ENCODE measurements at places on chromosomes 2 and 18.

GRCh38 chr2:44181648-44182047 lies 13.0 kb downstream of the PPM1B start:
- H3K27ac ChIP-seq, result peak overlapping the region; percentile 13
- H3K27me3 ChIP-seq, result no peaks in the 10 kb centered on the region
- H3K36me3 ChIP-seq, result peaks cover 29% of the 10 kb centered on the region
- no peak overlapping the region for H3K4me3 ChIP-seq
- peaks cover 77% of the 10 kb centered on the region for H3K4me1 ChIP-seq

DNA sequence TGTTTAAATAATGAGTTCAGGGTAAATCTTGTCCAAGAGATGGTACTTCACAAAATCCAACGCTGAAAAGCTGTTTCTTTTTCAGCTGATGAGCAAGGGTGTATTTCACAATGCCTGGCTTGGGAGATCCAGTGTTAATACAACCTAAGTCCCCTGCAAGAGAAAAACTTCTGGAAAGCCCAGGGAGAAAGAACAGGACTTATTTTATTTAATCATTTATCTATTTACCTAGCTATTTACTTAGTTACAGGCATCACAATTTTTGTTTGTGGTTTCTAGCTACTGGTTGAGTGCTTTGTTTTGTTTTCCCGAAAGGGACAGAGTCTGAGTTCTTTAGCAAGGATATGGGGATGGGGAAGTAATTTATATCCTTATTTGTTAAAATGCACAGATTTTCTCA lies 598.2 kb upstream of the SYT4 start:
- H3K27me3 ChIP-seq, result no peaks in the 10 kb centered on the region

DNA sequence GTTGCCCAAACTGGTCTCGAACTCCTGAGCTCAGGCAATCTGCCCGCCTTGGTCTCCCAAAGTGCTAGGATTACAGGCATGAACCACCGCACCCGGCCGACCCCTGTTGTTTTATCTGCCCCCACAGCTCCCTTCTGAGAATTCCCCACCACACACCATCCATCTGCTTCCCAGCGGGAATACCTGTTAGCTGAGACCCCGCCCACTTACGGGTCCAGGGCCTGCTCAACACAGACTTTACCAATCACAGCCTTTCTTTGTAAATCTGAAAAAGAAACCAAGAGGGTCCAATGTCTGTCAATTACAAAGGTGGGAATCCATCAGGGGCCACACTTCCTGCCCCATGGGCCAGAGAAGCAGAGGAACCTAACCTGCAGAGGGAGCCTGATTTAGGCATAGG lies 14.2 kb upstream of the CABLES1 start:
- no peaks in the 10 kb centered on the region for H3K36me3 ChIP-seq
- DNase-seq, result no peak
- H3K27me3 ChIP-seq, result peaks cover 2% of the 10 kb centered on the region
- H3K27ac ChIP-seq, result no peak overlapping the region

DNA sequence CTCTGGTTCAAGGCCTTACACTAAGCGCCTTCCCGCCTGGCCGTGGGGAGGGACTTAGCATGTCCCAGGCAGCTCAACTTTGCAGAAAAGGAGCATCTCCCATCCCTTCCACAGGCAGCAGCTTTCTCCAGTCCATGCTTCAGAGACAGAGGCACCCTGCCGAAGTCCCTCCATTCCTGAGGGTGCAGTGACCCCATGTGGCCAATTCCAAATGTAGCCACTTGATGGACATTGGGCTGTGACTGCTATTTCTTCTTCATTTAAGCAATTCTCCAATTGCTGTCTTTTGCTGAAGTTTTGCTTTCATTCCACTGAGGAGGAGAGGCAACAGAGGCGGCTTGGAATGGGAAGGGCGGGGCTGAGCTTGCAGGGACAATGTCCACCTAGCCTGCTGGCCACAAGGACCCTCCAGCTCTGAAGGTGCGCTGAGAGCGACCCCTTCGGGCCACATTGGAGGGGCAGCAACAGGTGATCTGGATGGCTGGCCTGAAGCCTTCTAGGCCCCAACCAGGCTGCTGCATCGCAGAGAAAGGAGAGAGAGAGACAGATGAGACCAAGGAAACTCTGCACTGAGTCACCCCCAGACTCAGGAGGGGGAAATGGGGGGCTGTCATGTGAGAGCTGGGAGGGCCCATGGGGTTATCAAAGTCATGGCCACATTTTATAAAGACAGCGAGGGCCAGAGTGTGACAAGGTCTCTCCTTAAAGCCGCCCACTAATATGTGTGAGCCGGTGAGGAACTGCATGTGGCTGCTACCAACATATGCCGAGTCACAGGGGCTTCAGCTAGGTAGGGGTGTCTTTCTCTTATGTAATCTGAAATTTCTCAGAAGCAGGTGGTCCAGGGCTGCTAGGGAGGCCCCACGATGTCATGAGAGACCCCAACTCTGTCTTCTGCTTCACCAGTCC lies 61.3 kb downstream of the LONRF2 start:
- peaks cover 2% of the 10 kb centered on the region for H3K4me1 ChIP-seq
- no peak overlapping the region for H3K4me3 ChIP-seq
- H3K27me3 ChIP-seq, result peaks cover 1% of the 10 kb centered on the region
- DNase-seq, result peak; percentile 36
- no peaks in the 10 kb centered on the region for H3K36me3 ChIP-seq

GRCh38 chr2:135874777-135875365 lies 1.4 kb downstream of the MCM6 start:
- H3K27me3 ChIP-seq, result peaks cover 3% of the 10 kb centered on the region
- DNase-seq, result no peak
- peak overlapping the region; percentile 98 for H3K27ac ChIP-seq
- peaks cover 56% of the 10 kb centered on the region for H3K36me3 ChIP-seq
- H3K4me3 ChIP-seq, result peak overlapping the region; percentile 94
- peaks cover 57% of the 10 kb centered on the region for H3K4me1 ChIP-seq

GRCh38 chr2:235229236-235229635 lies 264.6 kb upstream of the AGAP1 start:
- H3K4me1 ChIP-seq, result no peaks in the 10 kb centered on the region
- no peak overlapping the region for H3K4me3 ChIP-seq
- no peak for DNase-seq
- H3K27ac ChIP-seq, result no peak overlapping the region
- no peaks in the 10 kb centered on the region for H3K36me3 ChIP-seq

DNA sequence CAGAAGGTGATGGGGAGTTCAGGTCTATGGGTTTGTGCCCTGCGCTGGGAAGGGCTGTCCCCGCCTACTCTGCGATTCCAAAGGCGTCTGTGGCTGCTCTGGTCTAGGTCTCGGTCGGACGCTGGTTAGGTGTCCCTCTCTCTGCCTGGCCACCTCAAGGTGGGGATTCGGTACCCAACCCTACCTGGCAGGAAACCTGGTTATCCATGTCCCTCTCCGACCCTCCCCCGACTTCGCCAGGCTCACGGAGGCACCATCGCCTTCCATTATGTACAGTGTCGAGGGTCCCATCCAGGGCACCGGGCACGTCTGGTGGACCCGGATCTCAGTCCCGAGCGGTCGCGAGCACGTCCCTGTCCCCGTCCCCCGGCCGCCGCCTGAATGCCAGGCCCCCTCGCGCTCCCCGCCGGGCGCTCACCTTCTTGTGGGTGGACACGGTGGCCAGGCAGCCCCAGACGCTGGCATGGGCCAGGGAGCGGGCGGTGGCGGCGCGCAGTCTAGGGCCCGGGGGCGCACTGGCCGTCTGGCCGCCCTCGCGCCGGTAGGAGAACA lies 628 bp downstream of the CREG2 start:
- H3K27ac ChIP-seq, result no peak overlapping the region
- no peak for DNase-seq
- no peaks in the 10 kb centered on the region for H3K36me3 ChIP-seq
- peak overlapping the region; percentile 36 for H3K4me3 ChIP-seq

DNA sequence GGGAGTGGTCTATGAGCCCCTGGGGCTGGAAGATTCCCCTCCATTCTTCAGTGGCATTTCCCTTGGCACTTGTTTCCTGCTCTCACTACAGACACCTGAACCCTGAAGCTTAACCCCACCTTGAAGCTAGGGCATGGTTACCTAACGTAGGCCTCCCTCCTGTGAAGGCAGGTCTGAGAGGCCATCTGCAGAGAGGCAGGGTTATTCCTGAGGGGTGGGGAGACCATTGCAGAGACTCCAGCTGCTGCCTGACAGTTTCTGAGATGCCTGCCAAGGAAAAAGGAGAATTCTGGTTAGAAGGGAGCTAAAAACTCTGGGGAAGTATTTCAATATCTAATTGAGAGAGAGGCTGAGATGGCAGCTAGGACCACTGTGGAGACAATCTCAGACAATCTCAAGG lies 119.3 kb upstream of the NDUFV2 start:
- H3K4me3 ChIP-seq, result no peak overlapping the region
- no peak overlapping the region for H3K27ac ChIP-seq
- no peaks in the 10 kb centered on the region for H3K27me3 ChIP-seq
- peaks cover 2% of the 10 kb centered on the region for H3K4me1 ChIP-seq

DNA sequence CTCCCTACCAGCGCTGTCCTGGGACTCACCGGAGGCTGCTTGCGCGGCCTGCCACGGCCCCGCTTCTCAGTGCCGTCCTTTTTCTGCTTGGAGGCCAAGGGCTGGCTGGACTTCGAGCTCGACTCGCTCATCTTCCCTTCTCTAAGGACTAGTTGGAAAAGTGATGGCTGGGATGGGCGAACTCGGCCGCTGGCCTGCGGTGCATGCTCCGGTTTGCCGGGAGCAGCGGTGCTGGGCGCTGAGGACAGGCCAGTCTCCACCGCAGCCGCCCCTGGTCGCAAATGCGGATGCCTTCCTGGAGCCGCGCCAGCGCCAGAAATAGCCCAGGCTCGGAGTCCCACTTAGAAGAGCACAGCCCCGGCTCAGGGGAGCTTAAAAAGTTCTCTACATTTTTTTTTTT lies 3.1 kb downstream of the C2orf81 start:
- H3K27ac ChIP-seq, result no peak overlapping the region
- H3K27me3 ChIP-seq, result no peaks in the 10 kb centered on the region
- no peak overlapping the region for H3K4me3 ChIP-seq
- peaks cover 5% of the 10 kb centered on the region for H3K36me3 ChIP-seq
- no peak for DNase-seq

GRCh38 chr18:65659912-65660311 lies 90.9 kb upstream of the CDH7 start:
- no peak for DNase-seq
- no peaks in the 10 kb centered on the region for H3K36me3 ChIP-seq
- no peak overlapping the region for H3K27ac ChIP-seq
- H3K4me1 ChIP-seq, result no peaks in the 10 kb centered on the region

- H3K4me3 ChIP-seq, result no peak overlapping the region
- H3K4me1 ChIP-seq, result no peaks in the 10 kb centered on the region
- no peaks in the 10 kb centered on the region for H3K36me3 ChIP-seq
- no peak for DNase-seq
- no peak overlapping the region for H3K27ac ChIP-seq
- no peaks in the 10 kb centered on the region for H3K27me3 ChIP-seq
These were observed 46.1 kb downstream of the SPATS2L start for GRCh38 chr2:200352636-200353035.

- peaks cover 4% of the 10 kb centered on the region for H3K36me3 ChIP-seq
- H3K27me3 ChIP-seq, result peaks cover 6% of the 10 kb centered on the region
- H3K4me1 ChIP-seq, result peaks cover 26% of the 10 kb centered on the region
These were observed 3.3 kb downstream of the SEMA4C start for GRCh38 chr2:96866586-96866985.

- H3K36me3 ChIP-seq, result peaks cover 2% of the 10 kb centered on the region
- no peak overlapping the region for H3K4me3 ChIP-seq
- H3K4me1 ChIP-seq, result no peaks in the 10 kb centered on the region
- peaks cover 20% of the 10 kb centered on the region for H3K27me3 ChIP-seq
- no peak for DNase-seq
These were observed 34.1 kb downstream of the PARD6G start for GRCh38 chr18:80213182-80213581.

DNA sequence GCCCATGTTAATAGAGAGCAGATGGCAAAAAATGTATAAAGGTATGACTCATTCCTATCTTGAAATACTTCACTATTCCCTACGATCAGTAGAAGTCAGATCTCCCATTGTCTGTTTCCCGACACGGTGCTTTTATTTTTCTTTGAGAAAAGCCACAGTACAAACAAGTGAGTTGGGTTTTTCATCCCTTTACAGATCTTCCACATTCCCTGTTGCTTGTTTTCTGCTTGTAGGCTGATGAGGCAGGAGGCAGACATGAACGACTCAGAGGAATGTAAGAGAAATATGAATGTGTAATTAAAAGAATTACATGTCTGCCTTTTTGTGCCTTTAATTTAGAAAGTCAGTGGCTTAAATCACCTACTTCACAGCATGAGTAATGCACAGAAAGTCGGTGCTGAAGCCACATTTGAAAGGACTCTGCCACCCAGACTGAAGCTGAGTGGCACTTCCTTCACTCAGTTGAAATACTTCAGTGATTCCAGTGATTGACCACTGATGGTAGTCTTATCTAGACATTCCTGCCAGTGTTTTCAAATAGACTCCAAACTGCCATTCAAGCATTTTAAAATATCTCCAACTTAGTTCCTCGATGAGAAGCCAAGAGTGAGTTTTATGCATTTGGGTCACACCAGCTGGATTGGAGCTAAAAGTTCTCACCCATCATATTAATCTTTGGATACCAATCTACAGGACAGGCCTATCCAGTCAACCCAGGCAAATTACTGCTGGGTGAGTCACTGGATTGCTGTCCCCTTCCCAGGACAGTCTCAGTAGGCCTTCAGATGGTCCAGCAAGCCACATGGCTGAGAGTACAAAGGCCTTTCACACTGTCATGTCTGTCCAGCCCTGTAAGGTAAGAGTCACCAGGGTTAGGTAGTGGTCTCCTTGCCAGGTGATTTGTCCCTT lies 79.0 kb downstream of the COLEC12 start:
- no peaks in the 10 kb centered on the region for H3K36me3 ChIP-seq
- H3K4me1 ChIP-seq, result no peaks in the 10 kb centered on the region
- DNase-seq, result no peak

DNA sequence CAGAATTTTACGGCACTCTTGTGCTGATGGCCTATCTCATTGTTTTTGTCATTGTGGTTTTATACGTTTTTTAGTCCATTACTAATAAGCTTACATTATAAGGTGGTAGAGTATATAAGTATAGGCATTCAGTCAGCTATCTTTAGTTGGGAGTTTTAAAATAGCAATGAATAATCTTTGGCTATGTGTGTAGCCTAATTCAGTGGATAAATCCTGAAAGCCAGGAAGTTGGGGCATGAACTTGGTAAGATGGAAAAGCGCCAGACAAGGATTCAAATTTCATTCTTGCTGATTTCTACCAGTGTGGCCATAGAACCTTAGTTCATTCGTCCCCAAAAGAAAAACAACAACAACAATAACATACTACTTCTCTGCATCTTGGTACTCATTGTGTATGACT lies 31.2 kb downstream of the EPC2 start:
- DNase-seq, result no peak
- no peak overlapping the region for H3K4me3 ChIP-seq
- H3K27ac ChIP-seq, result no peak overlapping the region
- H3K4me1 ChIP-seq, result peaks cover 52% of the 10 kb centered on the region

GRCh38 chr2:237904831-237905599 lies 45.6 kb downstream of the RAMP1 start:
- peak; percentile 55 for DNase-seq
- H3K4me1 ChIP-seq, result peaks cover 45% of the 10 kb centered on the region

GRCh38 chr18:77049938-77050337 lies 82.6 kb downstream of the MBP start:
- H3K36me3 ChIP-seq, result peaks cover 18% of the 10 kb centered on the region
- H3K27ac ChIP-seq, result no peak overlapping the region

DNA sequence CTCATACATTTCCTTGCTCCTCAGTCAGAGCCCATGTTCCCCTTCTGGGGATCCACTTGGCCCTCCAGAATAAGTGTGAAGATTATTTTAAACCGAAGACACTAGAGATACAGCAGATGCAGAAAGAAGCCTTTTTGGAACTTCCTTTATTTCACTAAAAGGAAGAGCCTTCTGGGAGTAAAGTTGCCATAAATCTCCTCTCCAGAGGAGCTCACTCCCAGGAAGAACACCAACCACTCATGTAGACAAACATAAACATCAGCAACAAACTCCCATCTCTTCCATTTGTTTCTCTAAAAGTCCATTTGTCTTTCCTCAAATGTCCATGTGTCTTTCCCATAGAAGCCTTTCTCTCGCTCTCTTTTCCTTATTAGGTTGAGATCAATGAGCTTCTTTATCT lies 62.4 kb upstream of the MSH6 start:
- H3K4me3 ChIP-seq, result no peak overlapping the region
- H3K36me3 ChIP-seq, result no peaks in the 10 kb centered on the region
- H3K27ac ChIP-seq, result no peak overlapping the region
- peaks cover 12% of the 10 kb centered on the region for H3K4me1 ChIP-seq

Data from activated naive CD8-positive, alpha-beta T cell treated with anti-CD3 and anti-CD28 coated beads, Interleukin-2, amount 50 U/mL, for 24 hours (primary cell).